ENCODE measurements at places on chromosomes 12 and 14.

DNA sequence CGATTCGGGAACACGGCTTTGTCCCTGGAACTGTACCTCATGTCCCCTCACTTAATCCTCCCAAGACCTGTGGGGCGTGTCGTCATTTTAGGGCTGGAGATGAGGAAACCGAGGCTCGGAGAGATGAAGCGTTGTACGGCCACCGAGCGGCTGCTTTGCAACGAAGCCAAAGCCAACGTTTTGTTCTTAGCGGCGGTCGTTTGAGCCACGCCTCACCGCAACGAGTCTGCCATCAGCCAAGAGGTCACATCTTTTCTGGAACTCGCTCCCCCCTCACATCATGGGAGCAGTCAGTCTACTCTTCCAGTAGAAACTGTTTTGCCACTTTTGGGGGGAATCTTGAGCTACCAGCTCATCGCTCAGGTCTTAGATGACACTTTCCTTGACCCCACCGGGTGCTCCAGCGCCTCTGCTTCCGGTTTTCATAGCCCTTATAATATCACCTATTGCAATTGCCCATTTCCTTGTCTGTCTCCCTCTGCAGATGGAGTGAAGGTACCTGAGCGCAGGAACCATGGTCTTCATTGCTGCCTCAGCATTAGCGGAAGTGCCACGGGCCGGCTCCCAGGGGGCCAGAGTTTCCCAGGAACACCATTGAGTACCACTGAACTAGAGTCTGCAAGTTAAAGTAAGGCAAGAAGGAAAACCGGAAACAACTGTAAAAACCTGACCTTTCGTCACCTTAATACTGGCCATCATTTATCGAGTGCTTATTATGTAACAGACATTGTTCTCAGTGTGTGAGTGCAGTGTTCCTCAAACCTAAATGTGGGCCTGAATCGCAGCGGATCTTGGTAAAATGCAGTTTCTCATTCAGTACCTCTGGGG, 19.6 kb downstream of the NINJ2 start:
- DNase-seq, result no peak

GRCh38 chr14:24093901-24094840, at the start of gene PCK2:
PCK2 (plus strand) TSS chr14:24094311; CDS start chr14:24094406, 95 bp downstream.
- peak; percentile 54 for DNase-seq

DNA sequence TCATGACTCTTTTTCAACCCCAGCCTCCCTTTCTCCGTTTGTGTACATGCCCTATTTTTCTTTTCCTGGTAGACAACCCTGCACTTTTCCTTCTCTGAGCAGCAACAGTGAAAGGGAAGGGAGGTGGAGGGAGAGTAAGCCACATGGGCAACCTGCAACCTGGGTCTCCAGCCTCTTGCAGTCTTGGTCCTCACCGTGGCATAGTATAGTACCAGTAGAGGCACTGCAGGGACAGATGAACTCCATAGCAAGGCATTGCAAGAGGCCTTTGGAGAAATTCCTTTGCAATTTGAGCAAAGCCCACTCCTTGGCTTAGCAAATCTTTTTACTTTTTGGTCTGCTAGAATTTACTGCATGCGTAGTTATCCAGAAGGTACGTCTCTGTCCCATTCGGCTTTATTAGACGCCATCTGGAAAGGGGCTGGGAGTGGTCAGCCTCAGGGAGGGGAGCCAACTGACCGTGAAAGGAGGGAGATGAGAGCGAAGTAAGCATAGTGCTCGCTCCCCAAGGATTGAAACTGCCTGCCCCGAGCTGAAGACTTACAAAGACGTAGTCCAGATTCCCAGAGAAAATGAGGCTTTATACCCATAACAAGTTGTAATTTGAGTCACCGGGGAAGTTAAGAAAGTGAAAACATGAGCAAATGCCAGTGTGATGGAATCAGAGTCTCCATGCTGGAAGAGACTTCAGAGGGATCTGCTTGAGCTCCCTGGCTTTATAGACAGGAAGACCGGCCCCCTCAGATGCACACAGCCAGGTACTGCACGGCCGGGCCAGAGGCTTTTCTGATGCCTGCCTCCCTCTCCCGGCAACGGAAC, 332.0 kb downstream of the CACNA1C start:
- DNase-seq, result no peak

GRCh38 chr12:97601934-97602720, 139.5 kb downstream of the RMST start:
- no peak for DNase-seq

DNA sequence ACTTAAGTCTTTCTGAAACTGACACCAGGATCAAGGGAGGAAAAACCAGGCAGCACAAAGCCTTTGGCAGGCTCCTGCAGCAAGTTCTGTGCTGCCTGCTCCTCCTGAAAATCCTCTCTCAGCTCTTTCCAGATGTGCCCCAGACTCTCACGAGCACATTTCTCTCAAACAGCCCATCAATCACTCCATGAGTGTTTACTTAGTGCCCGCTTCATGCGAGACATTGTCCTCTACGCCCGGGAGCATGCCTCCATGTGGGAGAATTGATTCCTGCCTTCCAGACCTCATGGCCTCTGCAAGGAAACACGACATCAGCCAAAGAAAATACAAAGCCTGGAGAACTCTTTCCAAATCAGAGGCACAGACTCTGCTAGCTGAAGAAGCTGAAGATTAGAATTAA, 46.5 kb upstream of the TSPAN11 start:
- DNase-seq, result no peak

- no peak for DNase-seq
Observed at GRCh38 chr12:26732005-26732908, 100.7 kb downstream of the ITPR2 start.

DNA sequence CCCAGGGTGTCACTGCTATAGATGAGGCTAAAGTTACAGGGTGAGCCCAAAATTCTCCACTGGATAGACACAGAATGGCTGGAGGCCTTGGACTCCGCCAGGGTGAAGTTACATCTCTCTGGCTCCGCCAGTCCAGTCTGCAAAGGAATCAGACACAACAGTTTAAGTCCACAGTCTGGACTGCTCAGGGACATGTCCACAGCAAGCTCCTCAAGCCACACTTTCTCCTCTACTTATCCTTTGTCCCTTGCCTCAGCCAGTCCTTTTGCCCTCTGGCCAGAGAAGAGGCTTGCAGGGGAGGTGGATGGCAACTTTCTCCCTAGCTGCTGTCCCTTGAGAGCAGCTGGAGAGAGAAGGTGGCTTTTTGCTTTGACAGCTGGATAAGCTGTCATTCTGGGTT, 28.0 kb downstream of the PTPRB start:
- DNase-seq, result no peak

DNA sequence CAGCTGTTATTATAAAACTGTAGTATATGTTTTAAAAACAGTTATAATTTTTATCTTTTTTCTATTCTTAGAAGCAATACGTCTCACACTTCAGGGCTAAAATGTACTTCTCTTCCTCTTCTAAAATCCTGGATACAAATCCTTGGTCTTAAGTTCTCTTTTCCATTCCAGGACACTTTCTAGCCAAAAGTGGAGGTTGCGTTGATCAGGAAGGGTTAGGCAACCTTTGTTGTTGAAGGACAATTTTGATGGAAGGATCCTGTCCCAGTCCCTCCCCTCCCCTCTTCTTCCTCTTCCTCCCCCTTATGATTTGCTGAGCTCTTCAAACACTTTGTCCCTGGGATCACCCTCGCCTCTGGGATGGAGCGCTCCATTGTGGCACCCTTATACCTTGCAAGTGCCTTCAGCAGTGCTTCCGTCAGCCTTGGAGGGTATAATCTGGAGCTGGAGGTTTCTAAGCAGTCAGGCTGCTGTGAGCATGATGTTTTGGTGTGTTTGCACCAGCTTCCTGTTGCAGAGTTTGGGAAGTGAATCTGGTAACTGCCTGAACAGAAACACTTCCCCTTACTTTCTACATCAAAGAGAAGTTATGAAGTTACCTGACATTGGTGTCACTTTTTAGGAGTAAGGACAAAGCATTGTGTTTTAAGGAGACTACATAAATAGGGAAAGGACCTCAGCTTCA, 87.4 kb upstream of the SLC38A2 start:
- DNase-seq, result peak; percentile 13

DNA sequence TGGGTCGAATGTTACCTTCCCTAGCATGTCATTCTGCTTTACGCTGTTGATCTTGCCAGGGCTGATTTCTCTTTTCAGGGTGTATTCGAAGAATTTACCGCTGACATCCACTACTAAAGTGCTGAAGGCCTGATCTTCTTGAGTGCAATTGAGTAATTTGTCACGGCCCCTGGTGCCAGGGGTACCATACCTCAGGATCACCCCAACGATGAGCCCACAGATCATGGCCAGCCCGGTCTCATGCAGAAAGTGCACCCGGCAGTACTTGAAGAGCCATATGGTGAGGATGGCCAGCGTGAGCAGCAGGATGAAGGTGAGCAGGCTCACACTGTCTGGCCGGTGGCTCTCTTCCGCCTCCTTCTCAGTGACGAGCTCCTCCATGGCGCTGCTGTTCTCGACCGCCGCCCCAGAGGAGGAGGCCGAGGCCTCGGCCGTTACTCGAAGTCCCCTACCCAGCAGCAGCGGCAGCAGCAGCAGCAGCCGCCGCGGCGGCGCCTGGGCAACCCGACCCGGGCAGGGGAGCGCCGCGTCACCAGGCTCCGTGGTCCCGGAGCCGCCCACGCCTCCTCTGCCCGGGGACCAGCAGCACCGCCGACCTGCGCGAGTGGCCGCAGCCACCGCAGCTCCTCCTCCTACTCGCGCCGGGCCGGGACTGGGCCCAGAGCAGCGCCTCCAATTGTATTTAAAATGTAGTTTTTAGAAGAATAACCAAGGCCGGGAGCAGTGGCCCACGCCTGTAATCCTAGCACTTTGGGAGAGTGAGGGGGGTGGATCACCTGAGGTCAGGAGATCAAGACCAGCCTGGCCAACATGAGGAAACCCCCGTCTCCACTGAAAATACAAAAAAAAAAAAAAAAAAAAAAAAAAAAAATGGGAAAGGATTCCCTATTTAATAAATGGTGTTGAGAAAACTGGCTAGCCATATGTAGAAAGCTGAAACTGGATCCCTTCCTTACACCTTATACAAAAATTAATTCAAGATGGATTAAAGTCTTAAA, 58.5 kb upstream of the TMPO start:
- no peak for DNase-seq

DNA sequence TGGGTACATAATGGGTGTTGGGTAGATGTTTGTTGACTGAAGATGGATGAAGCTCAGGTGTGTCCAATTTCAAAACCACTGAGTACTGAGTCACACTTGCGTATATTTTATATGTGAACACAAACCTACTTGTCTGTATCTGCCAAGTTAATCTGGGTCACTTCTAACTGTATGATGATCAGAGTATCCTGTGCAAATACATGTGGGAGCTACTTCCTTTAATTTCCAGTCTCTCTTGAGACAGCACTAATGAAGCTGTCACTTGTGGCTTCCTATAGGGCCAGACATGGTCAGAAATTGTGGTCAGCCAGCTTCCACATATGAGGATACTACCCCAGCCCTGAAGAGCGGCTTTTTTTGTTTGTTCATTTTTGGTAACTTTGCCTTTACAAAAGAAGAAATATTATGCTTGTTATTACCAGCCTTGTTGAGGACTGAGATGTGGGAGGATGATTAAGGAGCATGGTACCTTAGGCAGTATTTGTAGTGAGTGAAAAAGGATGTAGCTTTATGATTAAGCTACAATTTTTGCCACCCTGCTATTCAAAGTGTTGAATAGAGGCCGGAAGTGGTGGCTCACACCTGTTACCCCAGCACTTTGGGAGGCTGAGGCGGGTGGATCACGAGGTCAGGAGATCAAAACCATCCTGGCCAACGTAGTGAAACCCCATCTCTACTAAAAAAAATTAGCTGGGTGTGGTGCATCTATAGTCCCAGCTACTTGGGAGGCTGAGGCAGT, 32.4 kb downstream of the PLXNC1 start:
- peak; percentile 12 for DNase-seq

Measured in central memory CD4-positive, alpha-beta T cell (primary cell).